Stimulated activated CD4-positive, alpha-beta T cell treated with anti-CD3 and anti-CD28 coated beads, Interleukin-4, amount 100 ng/mL, for 1 hour (primary cell): ENCODE measurements at places on chromosomes 1 and 21.

DNA sequence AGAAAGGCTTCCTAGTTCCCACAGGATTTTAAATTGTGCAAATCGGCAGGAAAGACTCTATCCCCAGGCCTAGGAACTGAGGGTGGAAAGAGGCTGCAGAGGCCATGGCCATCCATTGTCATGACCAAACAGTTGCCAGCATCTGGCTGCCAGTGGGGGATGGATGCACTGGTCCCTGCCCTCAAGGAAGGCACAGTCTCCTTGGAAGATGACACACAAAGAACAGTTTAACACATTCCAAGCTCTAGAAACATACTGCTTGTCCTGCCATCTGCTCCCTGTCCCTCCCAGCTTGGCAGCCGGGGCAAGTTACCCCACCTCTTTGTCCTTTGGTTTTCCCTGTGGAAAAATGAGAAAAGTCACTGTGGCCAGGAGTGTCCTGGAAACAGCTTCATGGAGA, 83.2 kb downstream of the BCAR3 start:
- no peak for DNase-seq

- DNase-seq, result no peak
These were observed 1237.5 kb downstream of the AMY1C start for GRCh38 chr1:104987210-104987609.

DNA sequence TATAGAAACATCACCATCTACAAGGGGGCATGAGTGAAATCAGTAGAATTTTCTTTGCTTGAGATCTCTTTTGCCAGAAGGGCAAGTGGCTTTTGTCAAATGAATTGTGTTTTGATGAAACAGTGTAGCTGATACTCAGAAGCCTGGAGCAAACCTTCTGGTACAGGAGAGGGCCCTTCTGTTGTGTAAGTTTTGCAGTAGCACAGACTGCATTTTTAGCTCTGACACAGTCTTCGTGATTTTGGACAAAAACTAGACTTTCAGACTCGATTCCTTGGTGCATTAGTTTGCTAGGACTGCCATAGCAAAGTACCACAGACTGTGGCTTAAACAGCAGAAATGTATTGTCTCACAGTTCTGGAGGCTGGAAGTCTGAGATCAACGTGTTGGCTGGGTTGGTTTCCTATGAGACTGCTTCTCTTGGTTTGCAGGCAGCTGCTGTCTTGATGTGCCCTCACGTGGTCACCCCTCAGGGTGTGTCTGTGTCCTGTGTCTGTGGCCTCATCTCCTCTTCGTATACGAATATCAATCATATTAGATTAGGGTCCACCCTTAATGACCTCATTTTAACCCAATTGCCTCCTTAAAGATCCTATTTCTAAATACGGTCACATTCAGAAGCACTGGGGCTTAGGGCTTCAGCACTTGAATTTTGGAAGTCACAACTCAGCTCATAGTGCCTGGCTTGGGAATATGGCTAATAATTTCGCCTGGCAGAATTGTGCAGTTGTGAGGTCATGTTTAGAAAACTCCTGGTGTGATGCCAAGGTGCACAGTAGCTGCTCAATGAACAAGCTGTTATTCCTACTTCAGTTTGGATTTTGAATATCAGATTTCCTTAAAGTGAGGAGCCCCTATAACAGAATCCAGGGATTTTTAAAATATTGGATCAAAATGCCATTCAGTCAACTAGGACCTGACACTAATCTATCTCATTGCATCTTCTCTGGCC, 21.2 kb upstream of the DISC1 start:
- DNase-seq, result no peak

GRCh38 chr1:65681096-65681495, 111.6 kb upstream of the PDE4B start:
- no peak for DNase-seq

- DNase-seq, result no peak
These were observed 824.3 kb upstream of the PRMT6 start for GRCh38 chr1:106232128-106232527.

DNA sequence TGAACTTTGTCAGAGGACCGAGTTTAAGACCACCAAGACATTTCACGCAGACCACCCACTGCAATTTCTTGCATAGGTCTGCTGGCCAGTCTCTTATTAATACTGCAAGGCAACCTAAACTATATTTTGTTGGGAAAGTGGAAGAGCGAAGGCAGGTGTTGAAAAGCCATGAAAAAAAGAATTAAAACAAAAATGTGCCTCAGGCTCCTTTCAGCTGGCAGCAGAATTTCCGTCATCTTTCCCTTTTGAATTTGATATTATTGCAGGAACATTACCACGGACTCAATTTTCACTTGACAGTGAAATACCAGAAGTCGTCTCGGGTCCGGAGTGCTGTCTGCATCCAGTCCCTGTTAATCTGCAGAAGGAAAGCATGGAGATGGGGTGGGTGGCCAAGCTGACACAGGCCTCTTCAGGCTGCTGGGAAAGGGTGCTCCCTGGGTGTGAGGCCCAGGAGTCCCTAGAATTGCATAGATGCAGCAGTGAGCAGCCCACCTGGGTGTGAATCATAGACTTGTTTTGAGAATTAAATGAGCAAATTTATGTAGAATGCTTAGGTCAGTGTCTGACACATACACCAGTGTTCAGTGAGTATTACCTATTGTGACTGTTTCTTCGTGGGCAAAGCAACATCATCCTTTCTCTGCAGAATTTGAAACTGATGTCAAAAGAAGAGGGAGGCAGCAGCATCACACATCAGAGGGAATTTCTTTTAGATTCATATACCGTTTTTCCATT, 150.7 kb downstream of the PBX1 start:
- no peak for DNase-seq

DNA sequence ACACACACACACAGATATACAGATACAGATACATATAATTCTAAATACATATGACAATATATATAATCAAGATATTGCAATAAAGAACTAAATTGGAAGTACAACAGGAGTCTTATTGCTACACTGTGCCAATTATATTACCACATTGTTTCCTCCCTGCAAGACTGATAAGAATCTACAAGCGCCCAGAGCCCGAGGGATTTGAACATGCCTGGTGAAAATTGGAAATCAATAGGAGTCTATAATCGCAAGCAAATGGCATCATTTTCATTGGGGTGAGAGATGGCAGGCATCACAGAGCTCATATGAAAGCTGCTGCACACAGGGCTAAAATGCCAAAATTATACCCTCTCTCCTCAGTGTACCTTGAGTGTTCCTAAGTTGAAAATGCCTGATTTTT, 152.9 kb upstream of the PTBP2 start:
- no peak for DNase-seq

GRCh38 chr1:113534130-113534817, 144.0 kb downstream of the MAGI3 start:
- no peak for DNase-seq

DNA sequence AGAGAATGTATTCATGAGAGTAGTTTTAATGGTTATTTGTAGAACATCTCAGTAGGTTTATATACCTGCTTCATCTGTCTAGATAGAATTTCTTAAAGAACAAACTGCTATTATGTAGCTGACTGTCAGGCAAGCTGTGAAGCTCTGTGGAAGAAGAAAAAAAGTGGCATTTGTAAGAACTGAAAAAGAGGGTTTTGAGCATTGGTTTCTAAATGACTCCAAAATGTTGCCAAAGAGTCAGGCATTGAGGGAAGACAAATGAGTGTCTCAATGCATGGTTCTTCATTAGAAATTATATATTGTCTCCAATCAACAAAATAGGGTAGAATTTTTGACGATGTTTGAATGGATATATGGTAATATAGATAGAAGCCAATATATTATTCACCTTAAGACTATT, 1276.1 kb downstream of the KCNT2 start:
- no peak for DNase-seq

DNA sequence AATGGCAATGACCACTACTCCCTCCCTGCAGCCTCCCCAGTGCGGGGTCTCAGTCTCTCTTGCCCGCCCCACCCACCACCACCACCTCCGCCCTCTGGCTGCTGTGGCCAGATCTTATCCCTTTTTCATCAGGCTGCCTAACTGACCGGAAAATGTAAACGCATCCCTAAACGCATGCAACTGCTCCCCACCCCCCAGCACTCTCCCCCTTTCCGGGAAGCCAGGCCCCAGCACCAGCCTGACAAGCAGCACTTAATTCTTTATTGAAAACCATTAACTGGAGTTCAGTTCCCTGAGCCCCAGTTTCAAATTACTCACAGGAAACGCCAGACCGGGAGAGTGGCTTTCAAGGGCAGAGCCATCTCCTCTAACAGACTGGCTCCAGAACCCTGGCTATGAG, 147.7 kb downstream of the DMRTA2 start:
- no peak for DNase-seq

DNA sequence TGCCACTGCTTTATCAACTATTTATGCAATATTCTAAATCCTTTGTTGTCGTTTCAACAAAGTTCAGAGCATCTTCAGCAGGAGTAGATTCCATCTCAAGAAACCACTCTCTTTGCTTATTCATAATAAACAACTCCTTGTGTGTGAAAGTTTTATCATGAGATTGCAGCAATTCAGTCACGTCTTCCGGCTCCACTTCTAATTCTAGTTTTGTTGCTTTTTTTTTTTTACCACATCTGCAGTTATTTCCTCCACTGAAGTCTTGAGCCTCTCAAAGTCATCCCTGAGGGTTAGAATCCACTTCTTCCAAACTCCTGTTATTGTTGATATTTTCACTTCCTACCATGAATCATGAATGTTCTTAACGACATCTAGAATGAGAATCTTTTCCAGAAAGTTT, 14.8 kb upstream of the ETS2 start:
- DNase-seq, result no peak

- no peak for DNase-seq
These were observed 645.7 kb upstream of the PTBP2 start for GRCh38 chr1:96075704-96076455.
